ENCODE measurements at places on chromosomes 4 and X.

DNA sequence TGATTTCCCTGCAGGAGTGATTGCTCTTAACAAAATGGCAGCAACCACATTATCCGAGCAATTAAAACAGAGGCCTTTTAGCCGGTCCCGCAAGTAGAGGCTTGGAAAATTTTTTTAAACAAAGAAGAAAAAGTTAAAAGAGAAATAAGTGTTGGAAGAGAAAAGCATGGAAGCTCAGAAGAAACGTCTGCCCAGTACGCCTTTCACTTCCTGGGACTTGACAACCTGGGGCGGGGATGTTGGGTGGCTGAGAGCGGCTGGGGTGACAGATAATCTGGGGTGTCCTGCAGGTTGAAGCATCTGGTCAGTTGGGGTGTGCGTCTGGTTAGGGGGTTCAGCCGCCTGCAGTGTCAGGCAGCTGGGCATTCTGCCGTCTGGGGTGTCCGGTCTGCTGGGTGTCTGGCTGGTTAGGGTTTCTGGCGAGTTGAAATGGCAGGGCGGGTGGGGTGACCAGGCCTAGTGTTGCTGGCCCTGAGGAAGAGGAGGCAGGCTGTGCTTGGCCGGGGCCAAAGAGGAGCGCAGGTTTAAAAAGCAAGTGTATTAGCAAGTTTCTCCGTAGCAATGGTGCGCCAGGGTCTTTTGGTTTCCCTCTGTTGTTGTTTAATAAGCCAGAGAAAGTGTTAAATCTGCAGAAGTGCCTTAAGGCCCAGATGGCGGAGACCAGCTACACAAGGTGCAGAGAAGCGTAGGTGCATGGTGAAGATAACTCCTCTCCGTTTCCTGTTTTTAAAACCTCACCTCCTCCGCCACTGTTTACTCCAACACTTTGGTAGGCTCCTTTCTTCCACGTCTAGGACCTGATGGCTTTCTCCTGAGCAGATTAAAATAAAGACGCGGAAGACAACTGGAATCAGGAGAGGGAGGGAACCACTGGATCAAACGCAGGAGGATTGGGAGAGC lies 5.6 kb downstream of the HAND2 start:
- no peak for DNase-seq
- no peak overlapping the region for H3K27ac ChIP-seq
- peaks cover 38% of the 10 kb centered on the region for H3K4me1 ChIP-seq

- no peaks in the 10 kb centered on the region for H3K27me3 ChIP-seq
- no peak overlapping the region for H3K27ac ChIP-seq
- no peaks in the 10 kb centered on the region for H3K36me3 ChIP-seq
- DNase-seq: no peak
- no peak overlapping the region for H3K4me3 ChIP-seq
These were observed 10.9 kb downstream of the KLHL4 start for GRCh38 chrX:87528487-87528886.

DNA sequence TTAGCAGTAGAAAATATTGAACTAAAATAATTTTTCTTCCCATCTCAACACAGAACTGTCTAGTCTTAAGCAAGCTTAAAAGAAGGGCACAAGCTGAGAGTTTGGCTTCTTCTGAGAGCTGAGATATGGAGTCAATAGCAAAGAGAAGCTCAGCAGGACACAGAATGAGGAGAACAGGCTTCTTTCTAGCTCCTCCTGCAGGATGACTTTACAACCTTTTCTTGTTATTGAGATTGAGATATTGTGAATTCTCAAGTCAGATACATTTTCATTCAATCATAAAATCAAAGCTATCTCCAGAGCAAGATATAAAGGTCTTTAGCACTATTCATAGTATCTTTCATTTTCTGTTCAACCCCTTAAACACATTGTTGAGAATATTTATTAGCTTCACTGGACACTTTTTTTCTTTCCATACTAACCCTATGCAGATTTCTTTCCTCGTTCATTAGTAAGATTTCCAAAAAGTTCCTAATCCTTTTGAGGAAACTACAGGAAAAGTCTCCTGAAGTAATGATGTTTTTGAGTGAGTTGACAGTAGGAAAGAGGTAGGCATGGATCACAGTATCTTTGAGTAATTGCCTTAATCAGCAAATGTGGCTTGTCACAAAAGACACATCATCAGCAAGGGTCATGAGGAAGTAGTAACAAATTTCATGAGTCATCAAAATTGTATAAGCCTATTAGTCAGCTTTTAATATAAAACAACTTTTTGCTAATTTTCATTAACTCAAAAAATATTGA lies 17.8 kb upstream of the CXCL3 start:
- H3K27me3 ChIP-seq: no peaks in the 10 kb centered on the region
- DNase-seq: no peak
- peaks cover 2% of the 10 kb centered on the region for H3K4me1 ChIP-seq
- H3K27ac ChIP-seq: no peak overlapping the region
- H3K36me3 ChIP-seq: no peaks in the 10 kb centered on the region

- H3K36me3 ChIP-seq: no peaks in the 10 kb centered on the region
- no peak overlapping the region for H3K4me3 ChIP-seq
These were observed 26.4 kb downstream of the TIGD2 start for GRCh38 chr4:89137695-89138094.

DNA sequence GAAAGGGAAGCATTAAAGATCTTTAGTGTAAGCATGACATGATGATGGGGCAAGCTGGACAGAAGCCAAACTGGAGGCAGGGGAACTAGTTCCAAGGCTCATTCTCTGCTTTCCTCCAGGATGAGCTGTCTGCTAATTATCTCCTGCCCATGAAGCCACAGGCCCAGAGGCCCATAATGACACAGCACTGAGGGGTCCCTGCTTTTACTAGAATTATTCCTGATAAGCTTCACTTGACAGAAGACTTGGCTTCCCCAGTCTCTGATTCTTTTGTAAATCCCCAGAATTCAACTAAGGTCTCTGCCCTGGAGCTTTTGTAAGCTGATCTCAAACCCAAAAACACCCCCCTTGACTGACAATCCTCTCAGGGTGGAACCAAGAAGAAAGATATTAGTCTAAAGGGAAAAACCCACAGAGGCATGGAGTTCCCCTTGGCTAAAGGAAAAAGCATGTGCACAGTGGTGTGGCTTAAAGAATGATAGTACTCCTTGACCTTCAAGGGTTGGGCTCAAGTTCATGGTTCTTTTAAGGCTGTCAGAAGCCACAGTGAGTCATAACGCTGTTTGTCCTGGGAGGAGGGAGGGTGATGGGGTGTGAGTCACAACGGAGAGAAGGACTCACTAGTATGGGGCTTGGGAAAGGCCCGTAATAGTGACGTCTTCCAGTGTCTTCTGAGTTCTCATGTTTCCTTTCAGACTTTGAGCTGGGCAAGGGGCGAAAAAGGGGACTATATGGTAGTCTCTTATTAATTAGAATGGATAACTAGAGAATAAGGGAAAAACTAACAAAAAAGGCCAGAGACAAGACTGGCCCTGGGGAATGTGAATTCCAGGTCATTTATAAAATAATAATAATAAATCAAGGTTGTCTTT lies 146.0 kb upstream of the CPEB2 start:
- no peaks in the 10 kb centered on the region for H3K36me3 ChIP-seq
- no peaks in the 10 kb centered on the region for H3K27me3 ChIP-seq
- H3K4me3 ChIP-seq: no peak overlapping the region
- H3K27ac ChIP-seq: no peak overlapping the region
- no peaks in the 10 kb centered on the region for H3K4me1 ChIP-seq

DNA sequence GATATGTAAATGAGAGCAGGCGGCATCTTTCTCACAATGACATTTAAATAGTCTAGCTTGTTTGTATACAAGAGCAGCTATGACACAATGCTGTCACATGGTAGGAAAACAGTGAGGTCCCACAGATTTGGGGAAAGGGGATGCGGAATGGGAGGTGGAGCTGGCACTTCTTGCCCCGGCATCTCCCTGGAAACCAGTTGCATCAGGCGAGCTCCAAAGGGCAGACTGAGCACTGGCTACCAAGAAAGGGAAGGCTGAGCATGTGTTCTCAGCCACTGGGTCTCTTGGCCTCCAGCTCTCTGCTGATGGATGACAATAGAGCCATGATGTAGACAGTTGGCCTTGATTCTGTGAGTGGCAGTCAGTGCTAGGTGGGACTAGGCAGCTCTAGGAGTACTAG lies 109.0 kb downstream of the UCHL1 start:
- H3K27ac ChIP-seq: no peak overlapping the region
- H3K36me3 ChIP-seq: no peaks in the 10 kb centered on the region
- DNase-seq: no peak
- peaks cover 17% of the 10 kb centered on the region for H3K27me3 ChIP-seq
- no peaks in the 10 kb centered on the region for H3K4me1 ChIP-seq
- no peak overlapping the region for H3K4me3 ChIP-seq

GRCh38 chr4:134408897-134409296 lies 207.3 kb upstream of the PABPC4L start:
- no peak overlapping the region for H3K27ac ChIP-seq
- DNase-seq: no peak
- no peaks in the 10 kb centered on the region for H3K36me3 ChIP-seq
- H3K4me3 ChIP-seq: no peak overlapping the region
- H3K27me3 ChIP-seq: no peaks in the 10 kb centered on the region

DNA sequence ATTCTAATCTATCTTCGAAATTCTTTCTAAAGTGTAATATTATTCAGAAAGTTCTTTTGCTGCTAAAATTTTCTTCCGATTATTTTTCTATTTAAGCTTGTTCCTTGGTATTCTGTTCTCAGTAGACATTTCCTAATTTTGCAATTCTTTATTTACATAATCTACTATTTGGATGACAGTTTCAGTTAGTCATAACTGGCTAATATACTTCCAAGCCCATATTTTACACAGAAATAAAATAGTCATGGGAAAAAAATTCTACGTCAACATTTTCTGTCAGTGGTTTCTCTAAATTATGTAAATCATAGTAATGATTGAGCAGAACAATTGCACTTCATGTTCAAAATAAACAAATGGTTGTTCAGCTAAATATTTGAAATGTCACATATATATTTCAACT lies 178.0 kb upstream of the ANKRD50 start:
- DNase-seq: no peak
- H3K4me1 ChIP-seq: no peaks in the 10 kb centered on the region
- no peaks in the 10 kb centered on the region for H3K36me3 ChIP-seq
- H3K4me3 ChIP-seq: no peak overlapping the region

GRCh38 chr4:104217526-104217925 lies 277.2 kb downstream of the CXXC4 start:
- H3K27me3 ChIP-seq: no peaks in the 10 kb centered on the region
- H3K4me1 ChIP-seq: no peaks in the 10 kb centered on the region
- H3K36me3 ChIP-seq: no peaks in the 10 kb centered on the region
- no peak overlapping the region for H3K4me3 ChIP-seq
- H3K27ac ChIP-seq: no peak overlapping the region

GRCh38 chr4:23332313-23332712 lies 557.5 kb downstream of the PPARGC1A start:
- H3K27ac ChIP-seq: no peak overlapping the region
- no peak overlapping the region for H3K4me3 ChIP-seq
- H3K4me1 ChIP-seq: peaks cover 23% of the 10 kb centered on the region
- no peaks in the 10 kb centered on the region for H3K27me3 ChIP-seq
- no peaks in the 10 kb centered on the region for H3K36me3 ChIP-seq

GRCh38 chr4:155950461-155950860 lies 3.2 kb downstream of the CTSO start:
- no peaks in the 10 kb centered on the region for H3K27me3 ChIP-seq
- no peak for DNase-seq
- no peak overlapping the region for H3K4me3 ChIP-seq
- H3K36me3 ChIP-seq: no peaks in the 10 kb centered on the region
- no peak overlapping the region for H3K27ac ChIP-seq
- peaks cover 9% of the 10 kb centered on the region for H3K4me1 ChIP-seq

DNA sequence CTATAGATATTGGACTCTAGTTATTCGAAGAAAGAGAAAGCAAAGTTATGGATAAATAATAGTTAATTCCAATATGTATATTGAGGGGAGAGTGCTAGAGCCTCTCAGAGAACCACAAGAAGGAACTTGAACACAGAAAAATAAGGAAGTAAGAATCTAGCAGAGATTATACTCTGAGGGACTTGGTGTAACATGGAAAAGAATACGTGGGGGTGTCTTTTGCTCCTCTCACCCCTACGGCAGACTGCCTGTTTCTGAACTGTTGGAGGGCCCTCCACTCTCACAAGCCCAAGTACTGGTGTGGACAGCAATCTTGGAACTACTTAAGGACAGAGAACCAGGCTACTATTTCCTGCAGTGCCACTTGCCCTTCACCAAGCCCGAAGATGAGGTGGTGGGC lies 1174.4 kb upstream of the PCDH10 start:
- no peak overlapping the region for H3K27ac ChIP-seq
- no peaks in the 10 kb centered on the region for H3K27me3 ChIP-seq
- H3K36me3 ChIP-seq: no peaks in the 10 kb centered on the region
- no peak overlapping the region for H3K4me3 ChIP-seq
- no peaks in the 10 kb centered on the region for H3K4me1 ChIP-seq

GRCh38 chrX:132270699-132271098 lies 51.5 kb upstream of the RAP2C start:
- no peak for DNase-seq
- no peaks in the 10 kb centered on the region for H3K36me3 ChIP-seq
- no peak overlapping the region for H3K27ac ChIP-seq

DNA sequence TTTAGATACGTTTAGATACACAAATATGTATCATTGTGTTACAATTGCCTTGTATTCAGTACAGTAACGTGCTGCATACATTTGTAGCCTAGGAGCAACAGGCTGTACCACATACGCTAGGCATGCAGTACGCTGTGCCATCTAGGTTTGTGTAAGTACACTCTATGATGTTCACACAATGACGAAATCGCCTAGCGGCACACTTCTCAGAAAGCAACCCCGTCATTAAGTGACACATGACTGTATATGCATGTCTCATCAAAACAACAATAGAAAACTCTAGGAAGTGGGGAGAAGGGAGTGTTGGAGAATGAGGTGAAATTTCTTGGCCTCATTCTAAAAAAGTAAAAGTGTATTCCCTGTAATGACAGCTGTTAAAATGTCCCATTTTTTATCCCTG lies 32.7 kb downstream of the CCDC149 start:
- no peak overlapping the region for H3K4me3 ChIP-seq
- DNase-seq: no peak
- H3K36me3 ChIP-seq: no peaks in the 10 kb centered on the region
- no peaks in the 10 kb centered on the region for H3K27me3 ChIP-seq
- no peak overlapping the region for H3K27ac ChIP-seq

GRCh38 chr4:78018271-78019049 lies 38.7 kb upstream of the FRAS1 start:
- H3K27ac ChIP-seq: no peak overlapping the region
- no peaks in the 10 kb centered on the region for H3K4me1 ChIP-seq
- H3K4me3 ChIP-seq: no peak overlapping the region
- H3K27me3 ChIP-seq: no peaks in the 10 kb centered on the region
- no peaks in the 10 kb centered on the region for H3K36me3 ChIP-seq

- no peaks in the 10 kb centered on the region for H3K27me3 ChIP-seq
- peak; percentile 6 for DNase-seq
- H3K4me1 ChIP-seq: no peaks in the 10 kb centered on the region
- H3K27ac ChIP-seq: no peak overlapping the region
- no peaks in the 10 kb centered on the region for H3K36me3 ChIP-seq
- peak overlapping the region; percentile 84 for H3K4me3 ChIP-seq
These were observed 637 bp downstream of the AMER1 start for GRCh38 chrX:64204701-64205440.

- no peak for DNase-seq
- H3K4me3 ChIP-seq: no peak overlapping the region
- peaks cover 19% of the 10 kb centered on the region for H3K36me3 ChIP-seq
- no peak overlapping the region for H3K27ac ChIP-seq
- H3K4me1 ChIP-seq: no peaks in the 10 kb centered on the region
These were observed 602.2 kb downstream of the IL15 start for GRCh38 chr4:142238589-142238988.
